ENCODE measurements at places on chromosomes 13 and 19.

DNA sequence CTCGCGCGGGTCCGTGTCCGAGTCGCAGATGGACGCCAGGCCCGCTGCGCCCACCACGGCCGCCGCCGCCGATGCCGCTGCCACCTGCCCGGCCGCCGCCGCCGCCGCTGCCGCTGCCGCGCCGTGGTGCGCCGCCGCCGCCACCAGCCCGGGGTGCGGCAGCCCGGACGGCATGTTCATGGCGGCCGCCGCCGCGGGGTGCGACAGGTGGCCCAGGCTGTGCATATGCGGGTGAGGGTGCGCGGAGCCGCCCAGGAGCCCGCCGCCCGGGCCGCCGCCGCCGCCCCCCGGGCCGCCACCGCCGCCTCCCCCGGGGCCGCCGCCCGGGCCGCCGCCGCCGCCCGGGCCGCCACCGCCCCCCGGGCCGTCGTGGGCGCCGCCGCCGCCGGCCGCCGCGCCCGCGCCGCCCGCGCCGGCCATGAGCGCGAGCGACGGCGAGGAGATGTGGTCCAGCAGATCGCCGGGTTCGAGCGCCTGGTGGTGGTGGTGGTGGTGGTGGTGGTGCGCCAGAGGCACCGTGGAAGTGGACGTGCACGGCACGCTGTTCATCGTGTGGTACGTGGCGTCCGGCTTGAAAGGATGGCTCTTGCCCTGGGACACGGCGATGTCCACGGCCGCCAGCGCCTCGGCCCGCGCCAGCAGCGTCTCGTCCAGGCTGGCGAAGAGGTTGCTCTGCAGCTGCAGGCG is 1.3 kb downstream of the POU4F1 start:
- no peak for DNase-seq

GRCh38 chr13:73967397-73968165 is 166.6 kb downstream of the KLF12 start:
- no peak for DNase-seq

DNA sequence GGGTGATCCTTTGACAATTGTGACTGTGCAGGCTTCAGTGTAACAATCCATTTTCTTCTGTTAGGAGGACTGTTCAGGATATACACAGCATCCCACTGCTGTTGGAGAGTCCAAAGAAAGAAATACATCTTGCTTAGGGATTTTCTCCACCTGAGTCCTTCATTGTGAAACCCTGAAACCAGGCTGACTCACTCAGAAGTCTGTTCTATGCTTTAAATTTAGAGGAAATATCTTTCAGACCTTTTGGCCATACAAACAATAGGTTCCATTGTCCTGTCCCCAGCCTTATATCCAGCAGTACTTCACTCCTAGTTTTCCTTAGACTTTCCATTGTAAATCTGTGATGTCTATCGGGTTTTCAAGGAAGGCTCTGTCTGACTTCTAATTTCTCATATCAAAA is 379.1 kb downstream of the SUCLA2 start:
- no peak for DNase-seq

GRCh38 chr19:7004313-7004931 is 16.8 kb downstream of the MBD3L2B start:
- DNase-seq, result peak; percentile 38

DNA sequence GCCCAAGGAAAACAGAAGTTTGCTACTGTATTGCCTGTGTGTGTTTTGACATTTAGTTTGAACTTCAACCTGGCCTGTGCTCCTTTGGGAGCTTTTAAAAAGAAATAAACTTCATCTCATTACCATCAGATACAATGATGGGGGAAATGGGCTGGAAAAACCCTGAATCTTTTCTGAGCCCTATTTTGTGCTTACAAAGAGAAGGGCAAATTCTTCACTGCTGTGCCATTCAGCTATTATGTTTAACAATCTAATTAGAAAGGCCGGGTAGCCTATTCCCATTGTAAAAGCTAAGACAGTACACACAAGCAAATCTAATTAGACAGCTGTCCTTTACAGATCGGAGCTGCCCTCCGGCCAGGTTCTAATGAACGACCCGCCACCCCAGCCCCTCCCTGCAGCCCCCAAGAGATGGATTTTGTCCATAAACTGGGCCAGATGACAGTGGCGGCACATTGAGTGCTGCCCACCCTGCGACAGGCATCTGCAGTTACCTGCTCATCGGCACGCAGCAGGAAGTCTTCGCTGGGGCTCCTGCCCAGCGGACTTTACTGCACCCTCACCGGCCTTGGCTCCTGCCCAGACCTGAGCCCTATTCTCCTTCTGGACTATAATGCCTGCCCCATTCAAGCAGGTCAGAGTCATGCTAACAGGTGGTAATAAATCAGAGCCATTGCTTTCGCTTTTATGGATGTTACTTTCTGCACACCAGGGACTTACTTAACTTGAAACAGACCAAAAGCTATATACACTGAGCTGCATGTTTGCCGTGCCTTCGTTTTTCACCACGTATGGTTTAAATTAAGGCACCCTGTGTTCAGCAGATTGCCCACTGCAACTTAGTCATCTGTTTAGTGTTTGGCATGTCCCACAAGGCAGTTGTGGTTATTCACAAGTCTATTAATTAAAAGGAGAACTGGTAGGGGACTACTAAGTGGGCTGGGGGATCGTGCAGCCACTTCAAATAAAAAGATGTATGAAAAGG is 549.6 kb downstream of the FGF9 start:
- peak; percentile 73 for DNase-seq

DNA sequence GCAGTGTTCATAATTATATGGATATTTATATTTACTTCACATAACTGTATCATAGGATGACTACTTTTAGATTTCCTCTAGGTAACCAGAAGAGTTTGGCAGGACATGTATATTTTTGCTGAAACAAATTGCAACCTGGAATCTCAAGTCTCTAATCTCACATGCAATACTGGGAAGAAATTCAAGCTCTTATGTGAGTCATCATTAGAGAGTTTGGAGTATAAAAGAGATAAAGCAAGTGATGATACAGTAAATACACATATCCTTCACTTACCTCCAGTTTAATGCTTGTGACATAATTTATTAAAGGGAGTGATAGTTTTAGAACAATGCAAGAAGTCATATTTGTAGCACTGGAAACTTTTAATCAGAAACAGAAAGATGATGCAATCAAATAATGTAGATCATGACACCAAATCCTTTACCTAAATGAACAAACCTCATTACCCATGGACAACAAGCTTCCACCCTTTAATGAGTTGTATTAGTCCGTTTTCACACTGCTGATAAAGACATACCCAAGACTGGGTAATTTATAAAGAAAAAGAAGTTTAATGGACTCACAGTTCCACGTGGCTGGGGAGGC is 15.8 kb upstream of the OR7A17 start:
- no peak for DNase-seq

DNA sequence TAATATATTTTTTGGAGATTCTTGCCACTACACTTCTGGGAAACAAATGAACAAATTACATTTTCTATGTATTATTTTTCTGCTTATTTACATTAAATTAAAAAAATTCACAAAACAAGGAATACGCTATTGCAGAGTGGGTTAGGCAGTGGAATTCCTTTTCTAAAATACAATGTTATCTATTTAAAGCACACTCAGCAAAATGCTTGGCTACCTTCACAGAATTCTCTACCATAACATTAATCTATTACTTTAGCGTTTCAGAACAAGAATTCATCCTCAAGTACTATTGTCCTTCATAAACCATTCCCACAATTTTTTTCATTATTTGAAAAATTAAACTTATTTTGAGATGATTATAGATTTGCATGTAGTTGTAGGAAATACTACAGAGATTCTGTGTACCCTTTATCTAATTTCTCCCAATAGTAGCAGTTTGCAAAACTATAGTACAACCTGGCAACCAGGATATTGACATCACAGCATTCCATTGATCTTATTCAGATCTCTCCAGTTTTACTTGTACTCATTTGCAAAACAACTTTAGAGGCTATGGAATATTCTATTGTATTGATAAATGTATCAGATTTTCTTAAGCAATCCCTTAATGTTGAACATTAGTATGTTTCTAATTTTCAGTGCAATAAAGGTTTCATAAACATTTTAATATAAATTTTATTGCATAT is 120.9 kb downstream of the DLEU7 start:
- DNase-seq, result no peak
